Memory B cell (primary cell): ENCODE measurements at places on chromosomes 12 and 14.

- DNase-seq = no peak
Observed at GRCh38 chr14:51081209-51081608, 13.7 kb downstream of the TRIM9 start.

- DNase-seq = no peak
Observed at GRCh38 chr12:77834618-77835017, 3.9 kb downstream of the NAV3 start.

DNA sequence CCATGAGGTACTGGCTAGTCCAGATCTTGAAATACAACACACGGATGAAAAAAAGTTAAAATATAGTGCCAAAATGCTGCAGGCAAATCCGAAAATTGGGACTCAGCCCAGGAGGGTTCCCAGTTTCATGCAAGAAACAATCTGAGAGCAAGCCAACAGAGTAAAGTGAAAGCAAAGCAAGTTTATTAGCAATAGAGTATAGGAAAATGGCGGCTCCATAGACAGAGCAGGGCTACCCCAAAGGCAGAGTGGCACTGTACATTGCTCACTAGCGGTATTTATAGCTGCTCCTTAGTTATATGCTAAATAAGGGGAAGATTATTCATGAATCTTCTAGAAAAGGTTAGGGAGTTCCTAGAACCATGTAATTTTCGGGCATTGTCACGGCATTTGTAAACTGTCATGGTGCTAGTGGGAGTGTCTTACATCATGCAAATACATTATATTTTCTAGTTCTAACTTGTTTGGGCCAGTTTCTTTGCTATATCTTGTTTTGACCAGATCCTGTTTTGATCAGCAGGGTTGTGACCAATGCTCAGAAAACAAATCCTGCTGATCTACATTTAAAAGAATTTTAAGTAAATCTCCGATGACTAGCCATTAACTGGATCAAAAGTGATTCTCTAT, 29.1 kb downstream of the RECQL start:
- no peak for DNase-seq

DNA sequence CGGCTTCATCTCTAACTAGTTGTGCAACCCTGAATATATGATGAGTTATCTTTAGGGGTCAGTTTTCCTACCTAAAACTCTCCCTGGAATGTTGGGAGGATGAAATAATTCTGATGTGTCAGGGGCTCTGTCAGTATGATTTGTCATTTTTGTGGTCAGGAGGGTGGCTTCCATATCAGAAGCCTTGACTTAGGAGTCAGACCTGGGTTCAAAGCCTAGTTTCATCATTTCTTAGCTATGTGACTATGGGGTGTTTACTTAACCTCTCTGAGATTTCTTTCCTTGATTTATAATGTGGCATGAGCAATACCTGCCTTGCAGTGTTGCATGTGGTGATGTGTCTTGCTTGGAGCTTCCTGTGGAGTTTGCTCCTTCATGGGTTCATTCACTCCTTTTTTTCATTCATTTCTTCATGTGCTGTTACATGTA, 146.8 kb downstream of the CHST11 start:
- DNase-seq = no peak

DNA sequence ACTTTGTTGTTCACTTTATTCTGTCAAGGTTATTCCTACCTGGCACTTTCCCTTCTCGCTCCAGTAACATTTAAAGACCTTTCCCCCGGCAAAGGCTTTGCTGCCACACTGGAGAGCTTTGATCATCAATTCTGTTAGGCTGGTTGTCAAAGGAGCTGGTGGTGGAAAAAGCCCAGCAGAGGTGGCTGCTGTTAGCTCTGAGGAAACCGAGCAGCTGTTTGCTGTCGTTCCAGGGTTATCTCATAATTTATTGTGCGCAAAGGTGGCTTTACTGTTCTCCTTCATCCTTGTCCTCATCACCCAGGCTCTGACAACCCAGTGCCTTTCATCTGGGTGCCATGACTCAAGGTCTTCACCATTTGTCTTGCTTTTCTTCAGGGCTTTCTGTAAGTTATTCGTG, 38.2 kb upstream of the CRADD start:
- no peak for DNase-seq

GRCh38 chr12:92012691-92013090, 133.0 kb downstream of the BTG1 start:
- DNase-seq = no peak

DNA sequence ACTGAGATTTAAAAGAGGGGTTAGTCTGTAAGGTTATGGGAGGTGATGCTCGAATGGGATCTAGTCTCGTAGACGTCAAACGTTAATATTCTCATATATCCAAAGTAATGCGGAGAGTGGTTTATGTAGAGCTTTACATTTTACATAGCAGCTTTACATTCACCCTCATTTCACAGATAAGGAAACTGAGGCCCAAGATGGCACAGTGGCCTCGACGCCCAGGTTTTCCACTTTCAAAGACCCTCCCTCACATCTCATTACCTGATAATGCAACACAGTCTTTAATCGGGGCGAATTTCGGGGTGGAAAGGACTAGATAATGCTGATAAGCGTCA, 450 bp upstream of the TDG start:
- DNase-seq = no peak

DNA sequence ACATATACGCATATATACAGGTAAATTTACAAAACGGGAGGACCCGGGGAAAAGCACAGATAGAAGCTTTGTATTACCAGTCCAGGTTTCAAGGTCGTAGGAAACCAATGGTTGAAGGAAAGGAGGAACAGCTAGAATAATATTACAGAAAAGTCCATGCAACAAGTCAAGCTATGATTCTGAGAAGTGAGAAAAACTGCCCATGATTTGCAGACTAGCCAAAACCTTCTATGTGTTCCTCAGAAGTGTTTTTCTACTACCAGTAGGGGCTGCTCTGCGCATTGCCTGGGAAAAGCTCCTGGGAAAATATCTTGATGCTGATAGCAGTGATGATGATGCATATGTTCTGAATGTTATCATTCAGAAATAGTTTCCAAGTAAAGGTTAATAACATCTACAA, 2.2 kb downstream of the PDZRN4 start:
- DNase-seq = no peak
